Activated CD4-positive, alpha-beta T cell treated with anti-CD3 and anti-CD28 coated beads, Interleukin-2, amount 50 U/mL, for 16 hours (primary cell): ENCODE measurements at places on chromosomes 12 and 14.

GRCh38 chr14:26794731-26795130 is 196.9 kb upstream of the NOVA1 start:
- DNase-seq = no peak

- no peak for DNase-seq
Observed at GRCh38 chr14:92676403-92677086, 71.9 kb downstream of the LGMN start.

GRCh38 chr12:123723011-123723410 is 10.9 kb downstream of the ATP6V0A2 start:
- DNase-seq = no peak

DNA sequence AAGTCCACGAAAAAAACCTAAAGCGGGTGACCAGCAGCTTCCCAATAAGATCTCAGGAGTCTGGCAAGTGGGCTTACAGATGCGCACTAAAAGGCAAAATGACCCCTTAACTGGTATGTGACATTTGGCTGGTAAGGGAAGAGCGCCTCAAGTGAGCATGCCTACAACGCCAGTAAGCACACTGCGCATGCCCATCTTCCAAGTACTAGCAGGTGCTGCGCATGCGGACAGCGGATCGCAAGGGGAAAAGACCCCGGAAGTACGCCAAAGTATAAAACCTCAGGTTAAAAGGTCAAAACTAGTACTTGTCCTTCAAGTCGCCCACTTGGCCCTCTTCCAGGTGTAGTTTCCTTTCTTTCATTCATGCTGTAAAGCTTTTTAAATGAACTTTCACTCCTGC is 518.5 kb upstream of the MDGA2 start:
- DNase-seq = no peak

GRCh38 chr12:109261939-109262338 is 47.1 kb downstream of the FOXN4 start:
- DNase-seq = no peak

- DNase-seq = no peak
Observed at GRCh38 chr12:43832463-43833168, 3.3 kb upstream of the TMEM117 start.

DNA sequence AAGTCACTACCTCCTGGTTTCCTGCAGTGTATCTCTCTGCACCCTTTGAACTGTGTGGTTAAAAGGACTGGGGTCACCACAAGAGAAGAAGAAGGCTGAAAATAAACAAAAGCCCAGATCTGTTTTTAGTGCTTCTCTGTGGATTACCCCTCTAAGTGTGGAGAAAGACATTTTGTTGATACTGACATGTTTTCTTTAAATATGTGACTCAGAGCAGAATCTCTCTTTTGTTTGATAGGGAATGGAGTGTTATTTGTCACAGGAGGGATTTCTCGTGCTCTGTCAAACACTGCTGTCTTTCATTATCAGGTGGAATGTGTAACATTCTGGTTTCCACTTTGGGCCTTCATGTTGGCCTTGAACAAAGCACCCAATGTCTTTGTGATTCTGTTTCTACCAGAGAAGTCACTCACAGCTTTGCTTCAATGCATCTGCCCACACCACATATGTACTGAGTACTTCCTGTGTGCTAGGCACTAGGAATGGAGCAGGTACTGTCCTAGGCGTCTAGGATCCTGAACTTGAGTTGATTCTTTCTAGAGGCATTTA is 82.1 kb downstream of the PLXNC1 start:
- DNase-seq = no peak

- no peak for DNase-seq
Observed at GRCh38 chr12:57156701-57157403, 9.4 kb upstream of the LRP1-AS start.
